ENCODE measurements at places on chromosomes 16 and 17.

GRCh38 chr16:75061669-75062068 is 54.9 kb downstream of the LDHD start:
- no peak for DNase-seq

- DNase-seq, result no peak
Measured at GRCh38 chr16:369866-370436, 387 bp downstream of the MRPL28 start.

- DNase-seq, result no peak
Measured at GRCh38 chr17:79829004-79829403, 10.2 kb downstream of the CBX4 start.

DNA sequence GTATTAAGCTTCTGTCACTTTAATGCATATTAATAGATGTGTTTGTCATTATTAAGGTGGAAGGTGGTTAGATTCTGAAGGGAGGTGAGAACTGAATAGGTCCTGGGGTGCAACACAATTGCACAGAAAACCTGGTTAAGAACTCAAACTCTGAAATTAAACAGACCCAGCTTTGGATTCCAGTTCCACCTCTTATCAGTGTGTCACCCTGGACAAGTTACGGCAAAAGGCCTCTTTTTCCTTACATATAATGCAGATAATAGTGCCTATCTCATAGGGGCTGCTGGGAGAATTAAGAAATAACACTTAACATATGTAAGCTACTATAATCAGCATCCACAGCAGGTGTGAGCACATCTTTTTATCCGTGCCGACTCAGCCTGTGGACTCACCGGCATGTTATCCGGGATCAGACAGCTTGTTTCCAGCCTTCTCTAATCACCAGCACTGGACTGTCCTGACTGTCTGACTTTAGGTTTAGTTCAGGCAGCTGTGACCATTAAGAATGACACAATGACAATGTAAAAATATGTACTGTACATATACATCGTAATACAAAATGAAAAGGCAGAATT is 31.4 kb downstream of the TEX2 start:
- no peak for DNase-seq

GRCh38 chr17:77531002-77531401 is 390.2 kb downstream of the SEC14L1 start:
- DNase-seq, result no peak

- DNase-seq, result no peak
Measured at GRCh38 chr17:82938873-82939620, 99.2 kb upstream of the ZNF750 start.

DNA sequence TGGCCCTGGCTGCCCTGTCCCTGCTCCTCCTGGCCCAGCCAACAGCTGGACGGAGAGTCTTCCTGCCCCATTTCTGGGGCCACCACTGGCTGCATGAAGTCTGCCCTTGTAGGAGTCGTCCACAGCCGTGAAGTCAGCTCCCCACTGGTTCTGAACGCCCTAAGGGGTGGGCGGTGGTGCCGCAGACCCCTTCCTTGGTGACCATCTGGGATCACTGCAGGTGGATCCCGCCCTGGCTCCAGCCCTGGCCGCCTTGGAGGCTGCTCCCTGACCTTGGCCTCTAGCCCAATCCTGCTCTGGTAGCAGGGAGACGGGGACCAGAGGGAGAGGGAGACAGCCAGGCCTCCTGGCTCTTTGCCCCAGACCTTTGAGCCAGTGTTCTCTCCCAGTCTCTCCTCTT is 35.4 kb downstream of the MGAT5B start:
- no peak for DNase-seq

DNA sequence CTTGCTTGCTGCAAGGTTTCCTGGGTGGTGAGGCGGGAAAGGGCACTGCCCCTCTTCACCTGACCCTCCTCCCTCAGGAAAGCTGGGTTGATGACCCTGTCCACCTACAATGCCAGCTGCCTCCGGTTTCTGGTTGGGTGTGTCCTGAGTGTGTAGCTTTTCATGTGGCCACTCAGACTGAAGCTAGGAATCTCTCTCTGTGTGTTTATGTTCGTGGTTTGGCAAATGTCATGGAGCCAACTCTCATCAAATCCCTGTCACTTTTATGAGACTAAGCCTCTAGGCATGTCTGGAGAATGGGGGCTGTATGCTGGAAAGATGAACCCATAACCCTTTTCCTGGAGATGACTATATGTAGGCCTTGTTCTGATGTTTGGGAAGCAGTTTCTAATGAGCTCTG is 17.1 kb downstream of the PLEKHG4 start:
- DNase-seq, result no peak

GRCh38 chr16:52861614-52862022 is 191.1 kb downstream of the CHD9NB start:
- DNase-seq, result no peak

- no peak for DNase-seq
Measured at GRCh38 chr16:88773812-88774291, 11.2 kb downstream of the PIEZO1 start.

DNA sequence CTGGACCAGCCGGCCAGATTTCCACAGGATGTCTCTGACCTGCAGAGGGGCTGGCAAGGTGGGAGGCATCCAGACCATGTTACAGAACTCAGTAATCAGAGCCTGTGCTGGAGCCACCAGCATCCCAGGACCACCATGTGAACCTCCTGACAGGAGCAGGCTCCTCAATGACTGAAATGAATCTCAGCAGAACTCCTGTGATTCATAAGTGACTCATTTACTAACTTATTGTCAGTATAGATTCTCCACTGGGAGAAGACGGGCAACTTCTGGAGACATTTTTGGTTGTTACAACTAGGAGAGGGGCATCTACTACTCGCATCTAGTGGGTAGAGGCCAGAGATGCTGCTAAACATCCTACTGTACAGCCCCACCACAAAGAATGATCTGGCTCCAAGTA is 3.1 kb upstream of the WWOX start:
- no peak for DNase-seq

- DNase-seq, result no peak
Measured at GRCh38 chr16:85514598-85515318, 98.4 kb upstream of the GSE1 start.

DNA sequence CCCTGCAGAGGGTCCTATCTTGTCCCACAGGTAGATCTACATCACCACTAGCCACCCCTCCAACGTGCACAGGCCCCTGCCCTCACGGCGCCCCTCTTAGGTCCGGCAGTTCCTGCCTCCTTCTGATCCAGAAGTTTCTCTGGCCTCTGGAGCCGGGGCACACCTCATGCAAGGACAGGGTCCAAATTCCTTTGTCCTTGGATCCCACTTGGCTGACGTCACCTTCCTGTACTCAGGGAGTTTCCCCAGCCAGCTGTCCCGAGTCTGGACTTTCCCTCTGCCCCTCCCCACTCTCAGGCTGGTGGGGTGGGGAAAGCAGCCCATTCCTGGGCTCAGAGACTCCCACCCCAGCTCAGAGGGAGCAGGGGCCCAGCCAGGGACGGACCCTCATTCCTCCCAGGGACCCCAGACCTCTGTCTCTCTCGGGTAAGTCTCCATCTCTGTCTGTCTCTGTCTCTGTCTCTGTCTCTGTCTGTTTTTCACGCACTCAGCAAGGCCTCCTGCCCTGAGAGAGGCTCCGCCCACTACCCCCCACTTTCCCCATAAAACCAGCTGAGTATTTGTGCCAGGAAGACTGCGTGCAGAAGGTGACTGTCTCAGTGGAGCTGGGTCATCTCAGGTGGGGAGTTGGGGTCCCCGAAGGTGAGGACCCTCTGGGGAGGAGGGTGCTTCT is at the start of gene IL32:
Gene IL32, plus strand, starts transcription at position 572 of the 673 bp plus-strand sequence. CDS start 172 bp downstream, outside the sequence.
- no peak for DNase-seq

- DNase-seq, result no peak
Measured at GRCh38 chr17:45277992-45278391, 16.1 kb upstream of the SPATA32 start.

GRCh38 chr16:50888486-50889261 is 146.8 kb downstream of the CYLD start:
- no peak for DNase-seq

DNA sequence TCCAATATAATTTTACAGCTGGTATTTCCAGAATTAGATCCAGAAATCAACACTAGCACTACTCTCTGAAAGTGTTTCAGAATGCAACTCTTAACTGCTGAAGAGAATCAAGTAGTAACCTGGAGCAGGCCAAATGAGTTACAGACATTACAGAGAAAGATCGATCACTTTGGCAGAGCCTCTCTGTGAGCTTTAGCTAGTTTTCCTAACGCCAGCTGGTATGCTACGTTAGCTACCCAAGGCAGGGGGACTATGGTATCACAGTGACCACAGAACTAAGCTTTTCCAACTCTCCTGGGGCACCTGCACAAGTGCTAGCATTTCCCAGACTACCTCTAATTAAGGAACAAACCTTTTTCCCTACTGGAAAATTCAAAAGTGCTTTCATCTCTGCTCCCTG is 30.4 kb downstream of the TRAF4 start:
- DNase-seq, result no peak

DNA sequence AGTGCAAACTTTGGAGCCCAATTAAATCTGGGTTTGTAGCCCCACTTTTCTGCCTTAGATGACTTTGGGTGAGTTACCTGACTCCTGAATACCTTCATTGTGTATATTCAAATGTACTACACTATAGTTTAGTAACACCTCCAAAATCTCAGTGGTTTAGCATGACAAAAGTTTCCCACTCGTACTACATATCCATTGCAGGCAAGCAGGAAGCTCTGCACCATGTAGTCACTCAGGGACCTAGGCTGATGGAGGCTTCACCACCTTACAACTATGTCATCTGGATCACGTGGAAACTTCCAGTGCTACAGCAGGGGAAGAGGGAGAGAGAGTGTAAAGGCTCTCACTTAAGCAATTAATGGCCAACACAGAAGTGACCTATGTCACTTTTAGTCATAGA is 14.2 kb downstream of the ANKFN1 start:
- no peak for DNase-seq

DNA sequence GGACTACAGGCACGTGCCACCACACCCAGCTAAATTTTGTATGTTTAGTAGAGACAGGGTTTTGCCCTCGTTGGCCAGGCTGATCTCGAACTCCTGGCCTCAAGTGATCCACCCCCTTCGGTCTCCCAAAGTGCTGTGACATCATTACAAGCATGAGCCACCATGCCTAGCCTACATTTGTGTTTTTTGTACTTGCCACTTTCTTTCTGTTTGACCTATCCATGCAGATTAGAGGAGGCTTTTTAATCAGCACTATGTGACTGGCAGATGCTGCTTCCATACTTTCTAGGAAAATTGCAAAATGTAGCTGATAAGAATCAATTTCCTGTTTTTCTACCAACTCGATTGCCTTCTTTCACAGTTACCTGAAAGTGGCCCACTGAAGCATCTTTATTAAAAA is 57.3 kb downstream of the B9D1 start:
- no peak for DNase-seq

GRCh38 chr16:25217921-25218320 is 1.2 kb downstream of the AQP8 start:
- DNase-seq, result no peak

- DNase-seq, result no peak
Measured at GRCh38 chr16:66853261-66854139, 9.3 kb downstream of the CA7 start.

- no peak for DNase-seq
Measured at GRCh38 chr17:81429821-81430551, 34.7 kb downstream of the BAHCC1 start.

- no peak for DNase-seq
Measured at GRCh38 chr16:21694609-21695008, 30.8 kb downstream of the OTOA start.

DNA sequence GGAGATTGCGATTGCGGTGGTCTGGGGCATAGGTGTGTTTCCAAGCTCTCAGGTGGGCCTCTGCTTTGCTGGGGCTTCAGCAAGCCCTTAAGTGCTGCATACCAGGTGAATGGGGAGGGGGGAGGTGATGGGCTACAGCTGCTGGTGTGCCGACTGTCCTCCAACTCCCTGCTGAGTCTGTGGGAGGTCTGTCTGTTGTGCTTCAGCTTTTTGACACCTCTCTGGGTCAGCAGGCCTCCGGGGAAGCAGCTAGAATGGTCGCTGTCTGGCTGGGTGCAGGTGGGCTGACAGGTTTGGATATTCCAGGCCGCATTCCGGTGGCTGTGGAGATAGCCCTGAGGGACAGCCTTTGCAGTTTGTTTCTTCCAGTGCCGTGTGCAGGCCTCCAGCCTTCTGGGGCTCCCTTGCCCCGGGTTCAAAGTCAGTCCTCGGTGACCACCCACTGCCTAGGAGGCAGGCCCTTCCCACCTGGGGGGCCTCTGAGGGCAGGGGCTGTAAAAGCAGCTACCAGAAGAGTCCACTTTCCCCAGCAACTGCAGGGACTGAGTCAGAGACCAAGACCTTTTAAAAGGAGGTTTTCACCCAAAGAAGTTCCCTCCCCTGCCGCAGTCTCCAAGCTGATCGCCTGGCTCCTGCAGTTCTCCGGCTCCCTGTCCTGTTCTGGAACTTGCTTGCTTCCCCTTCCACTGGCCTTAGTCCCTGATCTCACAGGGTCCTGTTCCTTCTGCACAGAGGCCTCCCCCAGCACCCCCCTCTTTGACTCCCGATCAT is 2.0 kb upstream of the TTYH2 start:
- DNase-seq, result no peak

DNA sequence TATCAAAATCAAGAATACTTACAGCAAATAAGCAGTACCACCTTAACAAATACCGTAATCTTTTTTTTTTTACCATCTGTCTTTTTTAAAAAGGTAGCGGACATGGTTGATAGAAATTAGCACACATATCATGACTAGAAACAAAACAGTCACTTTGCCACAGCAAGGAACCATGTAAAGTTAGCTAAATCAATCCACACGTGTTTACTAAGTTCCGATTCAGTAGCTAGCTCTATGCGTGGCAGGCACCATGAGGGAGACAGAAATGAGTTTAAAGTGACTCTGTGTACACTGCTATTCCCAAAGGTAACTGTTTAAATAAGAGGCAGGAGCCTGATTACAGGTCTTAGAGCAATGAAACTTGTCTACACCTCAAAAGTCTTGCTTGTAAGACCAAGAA is 108.6 kb downstream of the XYLT1 start:
- no peak for DNase-seq

DNA sequence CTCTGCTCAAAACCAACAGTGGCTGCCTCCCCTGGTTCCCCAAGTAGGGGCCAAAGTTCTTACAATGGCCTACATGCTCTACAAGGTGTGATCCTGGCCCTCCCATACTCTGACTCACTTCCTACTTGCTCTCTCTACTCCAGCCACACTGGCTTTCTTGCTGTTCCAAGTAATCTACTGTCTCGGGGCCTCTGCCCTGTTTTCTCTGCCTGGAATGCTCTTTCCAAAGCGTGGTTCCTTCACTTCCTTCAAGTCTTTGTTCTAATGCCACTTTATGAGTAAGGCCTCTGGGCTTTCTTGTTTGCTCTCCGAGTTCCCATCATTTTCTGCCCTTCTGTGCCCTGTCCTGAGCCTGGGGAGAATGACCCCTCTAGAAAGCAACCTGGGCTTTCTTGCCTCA is 4.1 kb upstream of the CDH3 start:
- DNase-seq, result no peak

All from activated CD4-positive, alpha-beta T cell treated with anti-CD3 and anti-CD28 coated beads for 1 hour (primary cell).